ENCODE measurements at places on chromosomes 1 and 21.

DNA sequence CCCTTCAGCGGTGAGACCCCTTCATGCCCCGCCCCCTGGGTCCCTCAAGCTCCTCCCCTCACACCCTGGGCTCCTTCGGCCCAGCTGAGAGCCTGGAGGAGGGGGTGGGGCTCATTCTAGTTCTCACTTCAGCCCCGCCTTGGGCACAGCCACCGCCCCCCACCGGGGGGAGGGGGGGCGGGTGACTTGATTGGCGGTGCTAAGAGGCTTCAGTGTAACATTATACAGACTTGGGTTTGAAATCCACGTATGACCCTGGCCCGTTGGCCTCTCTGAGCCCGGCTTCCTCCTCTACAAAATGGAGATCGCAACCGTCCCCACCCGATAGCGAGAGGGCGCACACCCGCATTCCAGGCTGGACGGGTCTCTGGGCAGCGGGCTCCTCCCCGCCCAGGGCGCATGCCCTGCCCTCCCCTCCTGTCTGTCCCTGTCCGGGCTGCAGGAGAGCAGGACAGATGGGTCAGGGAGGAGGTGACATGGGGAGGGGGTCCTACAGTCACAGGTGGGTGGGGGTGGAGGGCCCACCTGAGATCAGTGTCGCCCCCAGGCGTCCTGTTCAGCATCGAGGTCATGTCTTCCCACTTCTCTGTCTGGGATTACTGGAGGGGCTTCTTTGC, 5.1 kb downstream of the CLCNKB start:
- peak; percentile 14 for DNase-seq

DNA sequence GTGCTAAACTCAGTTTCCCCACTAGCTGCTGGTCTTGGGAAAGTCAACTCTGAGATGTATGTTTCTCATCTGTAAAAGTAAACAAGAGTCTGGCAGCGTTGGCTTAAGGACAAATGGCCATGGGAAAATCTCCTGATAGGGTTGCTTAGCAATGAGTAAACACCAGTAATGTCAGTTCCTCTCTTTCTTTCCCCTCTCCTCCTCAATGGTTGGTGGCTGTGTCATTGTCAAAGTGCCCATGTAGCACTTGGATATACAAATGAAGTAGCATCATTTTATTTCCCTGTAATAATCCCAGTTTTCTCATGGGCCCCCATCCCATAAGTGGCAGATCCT, 2.2 kb upstream of the FYB2 start:
- DNase-seq = peak; percentile 19

DNA sequence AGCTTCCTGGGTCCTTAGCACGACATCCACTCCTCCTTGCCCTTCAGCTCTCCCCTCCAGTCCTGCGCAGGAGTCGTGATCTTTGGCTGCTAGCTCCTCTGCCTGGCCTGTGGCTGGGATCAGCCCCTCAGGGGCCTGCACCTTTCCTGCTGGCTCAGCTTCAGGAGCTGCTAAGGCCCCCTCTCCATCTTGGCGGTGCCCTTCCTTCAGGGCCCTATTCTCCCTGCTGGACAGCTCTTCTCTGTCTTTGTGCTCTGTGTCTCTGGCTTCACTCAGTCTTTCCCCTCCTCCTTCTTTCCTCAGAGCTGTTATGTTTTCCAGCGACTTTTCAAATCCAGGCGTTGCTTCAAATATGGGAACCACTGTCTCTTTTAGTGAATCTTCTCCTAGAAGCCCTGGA, 59.5 kb upstream of the LRRC53 start:
- no peak for DNase-seq

DNA sequence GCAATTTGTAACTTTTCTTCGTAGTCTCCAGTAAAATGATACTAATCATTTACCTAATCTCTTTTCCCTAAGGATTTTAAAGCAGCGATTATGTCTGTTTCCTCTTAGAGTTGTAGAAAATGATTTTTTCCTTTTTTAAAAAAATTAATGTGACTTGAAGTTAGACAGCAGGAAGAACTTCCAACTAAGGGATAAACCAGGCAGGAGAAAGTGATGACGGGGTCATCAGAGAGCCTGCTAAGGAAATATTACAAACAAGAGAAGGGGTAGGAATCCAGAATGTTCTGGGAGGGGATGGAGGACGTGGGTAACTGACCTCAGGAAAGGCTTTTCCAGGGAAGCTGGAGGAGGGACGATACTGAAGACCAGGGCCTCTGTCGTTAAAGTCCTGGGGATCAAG, 8.8 kb upstream of the ETV3L start:
- DNase-seq = no peak

DNA sequence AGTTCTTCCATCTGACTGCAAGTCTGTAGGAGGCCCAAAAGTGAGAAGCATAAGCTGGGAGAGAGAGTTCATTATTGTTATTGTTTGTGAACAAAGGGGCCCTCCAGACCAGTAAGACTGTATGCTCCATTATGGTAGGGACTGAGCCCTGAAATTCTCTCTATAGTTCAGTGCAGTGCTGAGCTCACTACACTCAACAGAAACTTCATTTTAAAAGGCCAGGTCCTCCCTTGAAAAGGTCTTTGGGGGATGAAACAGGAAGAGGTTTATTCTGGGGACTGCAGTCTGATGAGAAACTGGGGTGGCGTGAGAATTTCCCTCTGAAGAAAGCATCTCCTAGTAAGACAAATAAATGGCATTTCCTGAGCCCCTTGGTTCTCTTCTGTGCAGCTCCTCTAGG, 5.5 kb upstream of the GATAD2B start:
- no peak for DNase-seq

GRCh38 chr1:201826830-201827229, 2.1 kb upstream of the IPO9 start:
- DNase-seq = no peak

- no peak for DNase-seq
These were observed 78.9 kb downstream of the RAP1GAP start for GRCh38 chr1:21590126-21590880.

DNA sequence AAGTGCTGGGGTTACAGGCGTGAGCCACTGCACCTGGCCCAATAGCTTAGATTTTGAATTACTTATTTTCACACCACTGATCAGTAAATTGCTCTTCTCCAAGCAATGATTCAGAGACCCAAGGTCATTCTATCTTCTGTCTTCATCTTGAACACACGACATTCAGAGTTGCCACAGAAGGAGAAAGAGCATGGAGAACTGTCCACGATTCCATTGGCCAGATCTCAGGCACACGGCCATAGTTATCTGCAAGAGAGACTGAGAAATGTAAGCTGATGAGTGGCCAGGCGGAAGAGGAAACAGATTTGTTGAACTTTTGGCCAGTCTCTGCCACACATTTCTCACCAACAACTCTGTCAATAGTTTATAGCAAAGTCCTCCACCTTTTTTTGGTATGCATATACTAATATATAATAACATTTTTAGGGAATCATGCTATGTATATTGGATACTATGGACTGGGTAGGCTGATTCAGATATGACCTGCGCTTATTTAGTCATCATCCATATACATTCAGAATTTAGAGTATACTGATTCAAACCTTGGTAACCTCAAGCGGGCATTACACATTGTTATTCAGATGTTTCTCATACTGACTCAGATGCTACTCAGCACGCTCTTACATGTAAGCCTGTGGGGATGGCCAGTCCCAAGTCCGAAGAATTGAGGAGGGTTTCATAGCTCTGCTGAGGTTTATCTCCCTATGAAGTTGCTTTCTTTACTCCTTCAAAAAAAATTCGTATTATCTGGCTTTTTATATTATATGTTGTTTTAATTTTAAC, 25.5 kb upstream of the CAP1 start:
- no peak for DNase-seq

GRCh38 chr1:6960291-6960811, 175.1 kb downstream of the CAMTA1 start:
- DNase-seq = no peak

- DNase-seq = no peak
These were observed 6.5 kb downstream of the ARHGAP29 start for GRCh38 chr1:94230920-94231319.

DNA sequence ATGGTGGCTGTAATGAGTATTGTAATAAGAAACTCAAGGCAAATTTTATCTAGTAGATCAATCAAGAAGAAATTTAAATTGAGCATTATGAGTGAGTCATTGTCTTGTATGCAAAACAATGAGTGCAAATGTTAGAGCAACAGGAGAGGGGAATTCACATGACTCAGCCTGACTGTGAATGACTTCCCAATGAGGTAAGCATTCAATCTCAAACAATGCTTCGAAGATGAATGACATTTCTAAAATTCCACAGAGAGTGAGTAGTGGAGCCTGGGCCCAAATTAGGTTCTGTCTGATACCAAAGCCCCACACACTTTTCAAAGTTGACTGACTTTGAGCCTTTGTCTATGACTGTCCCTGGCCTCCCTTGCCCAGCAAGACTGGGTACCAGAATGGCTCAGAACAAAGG, 738.0 kb downstream of the PTPRU start:
- DNase-seq = peak; percentile 47

DNA sequence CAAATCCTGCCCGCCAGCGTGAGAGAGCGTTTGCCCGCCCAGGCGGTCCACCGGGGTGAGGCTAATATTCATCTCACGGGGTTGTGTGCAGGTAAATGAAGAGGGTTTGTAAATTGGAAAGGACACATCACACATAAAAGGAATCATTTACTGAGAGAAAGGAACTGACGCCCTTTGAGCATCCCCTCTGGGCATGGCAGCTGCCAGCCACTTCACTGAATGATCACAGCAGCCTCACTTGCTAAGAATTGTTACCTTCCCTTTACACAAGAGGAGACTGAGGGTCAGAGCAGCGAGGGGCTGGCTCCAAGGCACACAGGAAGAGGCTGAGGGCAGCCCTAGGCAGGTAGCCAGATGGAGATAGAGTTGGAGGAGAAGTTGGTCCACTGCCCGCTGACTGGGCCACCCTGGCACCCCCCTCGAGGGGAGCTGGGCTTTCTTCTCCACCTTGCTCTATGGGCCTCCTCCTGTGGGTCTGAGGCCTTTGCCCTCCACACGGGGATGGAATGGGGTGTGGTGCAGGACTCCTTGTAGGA, 96.0 kb downstream of the FOXD2 start:
- DNase-seq = no peak

All from suppressor macrophage (primary cell).